C1 segment of cervical spinal cord (tissue), 14 donors: ENCODE measurements at places on chromosomes 11 and 22.

GRCh38 chr11:131923309-131923708 is 552.9 kb downstream of the NTM start:
- DNase-seq: no peak

- no peak for DNase-seq
These were observed 10.8 kb upstream of the CCT8L2 start for GRCh38 chr22:16603448-16603768.

DNA sequence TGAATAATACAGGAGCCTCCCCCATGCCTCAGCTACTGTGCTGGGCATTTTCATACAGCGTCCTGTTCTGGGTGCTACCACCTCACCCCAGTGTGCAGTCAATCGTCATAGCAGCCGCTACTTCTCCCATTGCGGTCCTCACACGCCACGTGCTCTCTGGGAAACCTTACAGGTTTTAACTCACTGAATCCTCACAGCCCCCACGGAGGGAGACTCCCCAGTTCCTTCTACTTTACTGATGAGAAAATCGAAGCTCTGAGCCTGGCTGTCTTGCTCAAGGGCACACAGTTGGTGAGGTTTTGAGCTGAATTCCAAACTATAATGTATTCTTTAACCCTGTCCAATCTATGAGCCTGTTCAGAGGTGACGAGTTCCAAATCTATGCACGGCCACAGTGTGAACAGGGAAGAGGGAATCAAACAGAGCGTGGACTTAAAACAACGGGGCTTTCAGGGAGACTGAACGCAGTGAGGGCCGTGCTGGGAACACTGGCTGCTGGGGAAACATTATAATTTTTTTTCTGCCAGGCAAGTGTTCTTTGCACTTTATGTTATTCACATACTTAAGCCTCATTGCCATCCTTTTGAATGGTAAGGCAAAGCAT is 421.5 kb downstream of the BRD1 start:
- DNase-seq: no peak

DNA sequence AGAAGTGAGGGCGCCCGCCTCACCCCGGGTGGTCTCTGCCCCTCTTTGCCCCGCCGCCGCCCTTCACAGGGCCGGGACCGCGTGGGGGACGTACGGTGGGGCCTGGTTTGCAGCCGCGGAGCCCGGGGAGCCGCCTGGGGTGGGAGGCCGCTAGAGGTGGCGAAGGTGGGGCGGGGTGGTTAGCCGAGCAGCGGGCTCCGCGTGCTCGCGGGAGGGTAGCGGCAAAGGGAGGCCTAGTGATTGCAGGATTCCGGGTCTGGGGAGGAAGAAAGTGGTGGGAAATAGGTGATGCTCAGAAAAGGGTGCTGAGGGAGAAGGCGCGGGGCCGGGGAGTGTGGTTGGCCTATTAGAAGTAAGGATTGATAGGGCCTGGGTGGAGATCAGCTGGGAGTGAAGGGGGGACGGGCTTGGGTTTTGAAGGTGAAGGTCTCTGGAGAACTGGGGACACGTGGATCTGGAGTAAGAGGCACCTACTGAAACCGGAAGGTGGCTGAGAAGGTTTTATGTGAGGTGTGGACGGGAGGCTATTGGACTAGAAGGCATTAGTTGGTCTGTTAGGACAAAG is 571 bp downstream of the FAR1 start:
- no peak for DNase-seq

DNA sequence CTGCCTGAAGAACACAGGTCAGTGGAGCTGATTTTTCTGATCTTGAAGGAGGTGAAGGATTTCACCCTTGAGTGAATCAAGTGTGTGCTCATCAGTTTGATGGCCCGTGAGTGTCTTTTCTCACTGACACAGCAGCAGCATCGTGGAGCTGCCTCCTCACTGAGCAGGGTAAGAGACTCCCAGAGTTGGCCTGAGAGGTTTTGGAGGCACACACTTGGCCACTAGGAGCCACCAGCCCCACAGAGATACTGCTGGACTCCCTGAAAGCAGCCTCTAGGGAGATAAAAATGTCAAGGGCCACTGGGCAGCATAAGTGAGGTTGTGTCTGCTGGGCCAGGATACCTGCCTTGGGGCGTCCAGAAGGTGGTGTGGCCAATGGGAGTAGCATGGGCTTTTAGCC is 245.4 kb downstream of the GRIK4 start:
- DNase-seq: no peak

DNA sequence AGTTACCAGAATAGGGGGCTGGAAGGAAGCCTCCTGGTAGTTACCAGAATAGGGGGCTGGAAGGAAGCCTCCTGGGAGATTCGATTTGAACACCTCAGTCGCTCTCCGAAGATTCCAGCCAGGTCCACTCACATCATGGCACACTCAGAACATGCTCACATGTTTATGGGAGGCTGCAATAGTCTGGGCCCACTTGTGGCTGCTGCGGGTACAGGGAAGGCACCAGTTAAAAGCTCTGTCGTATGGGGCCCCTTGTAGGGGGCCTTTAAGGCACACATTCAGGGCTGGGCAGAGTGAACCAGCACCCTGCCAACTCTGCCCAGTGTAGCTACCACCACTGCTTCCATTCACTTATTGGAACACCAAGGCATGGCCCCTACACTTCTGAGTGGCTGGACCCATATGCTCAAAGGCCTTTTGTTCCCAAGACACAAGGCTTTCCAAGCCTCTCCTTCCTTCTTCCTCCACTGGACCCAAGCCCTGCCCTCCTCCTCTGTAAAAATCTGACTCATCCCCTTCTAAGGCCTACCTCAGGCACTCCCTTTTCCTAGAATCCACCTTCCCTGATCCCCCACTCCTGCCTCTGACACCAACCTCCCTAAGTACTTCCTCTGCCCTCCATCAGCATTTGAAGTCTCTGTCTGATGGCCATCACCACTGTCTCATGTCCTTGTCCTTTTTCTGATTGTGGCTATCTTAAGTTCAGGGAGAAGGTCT is 28.0 kb downstream of the USP35 start:
- DNase-seq: no peak

DNA sequence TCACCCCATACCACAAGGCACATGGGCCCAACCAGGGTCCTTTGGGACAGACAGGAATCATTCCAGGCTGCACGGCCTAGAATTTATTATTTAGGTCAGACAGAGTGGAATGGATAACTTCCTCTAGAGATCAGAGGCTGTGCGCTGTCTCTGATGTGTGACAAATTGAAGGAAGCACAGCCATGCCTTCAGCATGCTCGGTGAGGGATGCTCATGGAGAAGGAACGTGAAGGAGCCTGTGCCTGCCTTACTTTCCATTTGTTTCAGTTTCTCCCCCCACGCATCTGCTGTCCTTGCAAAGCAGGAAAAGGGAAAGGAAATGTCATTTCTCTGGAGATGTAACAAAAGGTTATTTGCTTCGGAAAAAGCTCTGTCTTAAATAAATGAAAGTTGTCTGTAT is 644.1 kb downstream of the OPCML start:
- DNase-seq: no peak

GRCh38 chr11:12544986-12545775 is 129.0 kb upstream of the TEAD1 start:
- DNase-seq: no peak

DNA sequence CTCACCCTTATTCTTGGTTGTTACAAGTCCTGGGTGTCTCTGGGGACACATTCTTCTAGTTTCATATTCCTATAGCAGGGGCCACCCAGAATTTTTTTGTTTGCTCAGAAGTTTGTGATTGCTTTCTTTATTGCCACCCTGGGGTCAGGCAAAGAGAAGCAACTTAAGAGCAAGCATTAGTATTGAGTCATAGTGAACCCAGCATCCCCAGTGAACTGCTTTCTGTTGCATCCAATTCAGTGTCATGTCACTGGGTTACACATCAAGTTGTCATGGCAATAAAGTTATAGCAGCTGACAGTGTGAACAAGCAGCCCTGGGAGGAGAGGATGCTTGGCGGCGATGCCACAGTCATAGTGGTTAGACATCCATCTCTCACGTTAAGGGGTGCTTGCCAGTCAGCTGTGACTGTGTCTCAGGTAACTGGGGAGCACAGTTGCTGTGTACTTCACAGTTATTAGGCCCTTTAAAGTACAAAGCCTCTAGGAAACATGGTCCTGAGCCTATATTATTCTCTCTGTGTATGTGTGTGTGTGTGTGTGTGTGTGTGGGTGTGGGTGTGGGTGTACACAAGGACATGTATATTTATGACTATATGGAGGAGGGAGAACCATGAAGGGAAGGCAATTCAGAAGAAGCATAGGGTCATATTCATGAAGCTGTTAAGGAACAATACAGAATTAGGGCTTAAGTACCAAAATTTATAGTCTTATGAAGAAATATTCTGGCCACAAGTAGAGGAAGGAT is 52.5 kb downstream of the TRIM44 start:
- DNase-seq: no peak

DNA sequence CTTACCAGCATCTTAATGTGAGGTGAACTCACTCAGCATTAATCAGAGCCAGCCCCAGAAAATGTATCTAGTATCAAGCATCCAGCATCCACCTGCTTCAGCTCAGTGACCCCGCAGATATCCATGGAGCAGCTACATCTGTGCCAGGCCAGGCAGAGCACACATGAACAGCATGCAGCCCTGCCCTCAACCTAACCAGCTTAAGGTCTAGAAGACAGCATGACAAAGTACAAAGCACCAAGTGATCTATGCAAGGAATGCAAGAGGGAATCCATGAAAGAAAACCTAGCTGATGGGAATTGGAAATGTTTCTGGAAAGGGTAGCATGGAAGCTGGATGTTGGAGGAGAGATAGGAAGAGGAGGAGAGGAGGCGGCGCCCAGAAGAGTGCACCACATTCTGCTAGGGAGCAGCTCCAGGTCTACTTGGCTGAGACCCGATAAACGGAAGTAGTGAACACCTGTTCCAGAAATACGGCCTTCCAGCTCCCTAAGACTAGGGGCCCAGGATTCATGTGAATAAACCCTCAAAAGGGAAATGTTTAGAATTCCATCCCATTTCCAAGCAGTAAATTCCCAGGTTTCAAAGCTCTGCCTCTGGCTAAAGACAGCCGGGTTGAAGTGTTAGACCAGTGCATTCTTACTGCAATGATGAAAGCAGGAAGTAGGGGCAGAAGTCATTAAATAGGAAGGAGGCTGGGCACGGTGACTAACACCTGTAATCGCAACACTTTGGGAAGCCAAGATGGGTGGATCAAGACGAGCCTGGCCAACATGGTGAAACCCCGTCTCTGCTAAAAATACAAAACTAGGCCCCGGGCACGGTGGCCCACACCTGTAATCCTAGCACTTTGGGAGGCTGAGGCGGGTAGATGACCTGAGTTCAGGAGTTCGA is 23.5 kb upstream of the L3MBTL2 start:
- DNase-seq: no peak

GRCh38 chr11:531919-532526 is 3.4 kb downstream of the HRAS start:
- no peak for DNase-seq

DNA sequence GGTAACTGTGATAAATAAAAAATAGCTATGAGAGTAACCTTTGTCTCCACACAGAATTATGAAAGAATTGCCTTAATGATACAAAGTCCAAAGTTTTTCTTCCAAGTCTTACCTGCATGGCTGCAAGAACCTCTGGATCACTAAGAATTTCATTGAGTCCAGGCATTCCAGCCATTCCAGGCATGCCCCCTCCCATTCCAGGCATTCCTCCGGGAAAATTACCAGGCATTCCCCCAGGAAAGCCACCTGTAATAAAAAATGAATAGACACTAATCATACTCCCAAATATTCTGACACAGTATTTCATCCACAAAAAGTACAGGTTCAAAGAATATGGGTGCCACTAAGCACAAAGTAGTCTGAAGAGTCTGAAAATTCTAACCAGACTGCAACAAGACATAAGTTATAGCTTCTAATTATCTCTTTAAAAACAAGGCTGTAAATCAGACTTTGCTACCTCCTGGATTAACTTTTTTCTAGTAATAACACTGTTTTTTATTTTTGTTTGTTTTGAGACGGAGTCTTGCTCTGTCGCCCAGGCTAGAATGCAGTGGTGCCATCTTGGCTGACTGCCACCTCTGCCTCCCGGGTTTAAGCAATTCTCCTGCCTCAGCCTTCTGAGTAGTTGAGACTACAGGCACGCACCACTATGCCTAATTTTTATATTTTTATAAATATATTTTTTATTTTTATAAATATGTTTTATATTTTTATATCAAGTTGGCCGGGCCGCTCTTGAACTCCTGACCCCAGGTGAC is 8.0 kb upstream of the SLC25A17 start:
- no peak for DNase-seq

DNA sequence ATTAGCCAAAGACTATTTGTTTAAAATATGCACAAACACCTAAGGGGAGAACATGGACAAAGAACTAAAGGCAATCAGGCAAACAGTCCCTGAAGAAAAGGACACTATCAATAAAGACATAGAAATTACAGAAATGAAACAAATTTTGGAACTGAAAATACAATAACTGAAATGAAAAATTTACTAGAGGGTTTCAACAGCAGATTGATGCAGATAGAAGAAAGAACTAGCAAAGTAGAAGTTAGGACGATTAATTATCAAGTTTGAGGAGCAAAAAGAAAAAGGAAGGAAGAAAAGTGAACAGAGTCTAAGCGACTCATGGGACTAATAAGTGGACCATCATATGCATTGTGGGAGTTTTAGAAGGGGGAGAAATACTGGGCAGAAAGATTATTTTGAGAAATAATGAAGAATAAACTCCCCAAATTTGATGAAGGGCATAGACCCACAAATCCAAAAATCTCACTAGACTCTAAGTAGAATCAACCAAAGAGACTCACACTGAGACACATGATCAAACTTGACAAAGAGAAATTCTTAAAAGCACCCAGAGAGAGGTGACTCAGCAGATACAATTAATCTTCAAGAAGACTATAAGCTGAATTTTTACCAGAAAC is 62.9 kb downstream of the JAM3 start:
- DNase-seq: no peak

GRCh38 chr11:127454856-127455255 is 454.3 kb upstream of the KIRREL3 start:
- no peak for DNase-seq

DNA sequence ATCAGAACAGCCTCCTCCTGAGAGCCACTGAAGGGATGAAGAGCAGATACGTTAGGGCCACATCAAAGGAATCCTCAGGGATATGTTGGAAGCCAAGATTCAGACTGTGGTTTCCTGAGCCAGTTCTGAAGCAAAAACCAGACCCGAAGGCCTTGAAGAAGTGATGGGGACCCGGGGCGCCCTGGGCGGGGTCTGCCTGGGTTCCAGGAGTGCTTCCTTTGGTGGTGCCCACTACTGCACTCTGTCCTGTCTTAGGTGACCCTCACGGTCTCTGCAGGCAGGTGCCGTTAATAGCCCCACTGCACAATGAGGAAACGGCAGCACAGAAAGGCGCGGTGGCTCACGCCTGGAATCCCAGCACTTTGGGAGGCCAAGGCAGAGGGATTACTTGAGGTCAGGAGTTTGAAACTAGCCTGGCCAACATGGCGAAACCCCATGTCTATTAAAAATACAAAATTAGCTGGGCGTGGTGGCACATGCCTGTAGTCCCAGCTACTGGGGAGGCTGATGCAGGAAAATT is 12.9 kb upstream of the SH3BP1 start:
- DNase-seq: no peak

- no peak for DNase-seq
These were observed 36.3 kb downstream of the ETS1 start for GRCh38 chr11:128551058-128551457.

DNA sequence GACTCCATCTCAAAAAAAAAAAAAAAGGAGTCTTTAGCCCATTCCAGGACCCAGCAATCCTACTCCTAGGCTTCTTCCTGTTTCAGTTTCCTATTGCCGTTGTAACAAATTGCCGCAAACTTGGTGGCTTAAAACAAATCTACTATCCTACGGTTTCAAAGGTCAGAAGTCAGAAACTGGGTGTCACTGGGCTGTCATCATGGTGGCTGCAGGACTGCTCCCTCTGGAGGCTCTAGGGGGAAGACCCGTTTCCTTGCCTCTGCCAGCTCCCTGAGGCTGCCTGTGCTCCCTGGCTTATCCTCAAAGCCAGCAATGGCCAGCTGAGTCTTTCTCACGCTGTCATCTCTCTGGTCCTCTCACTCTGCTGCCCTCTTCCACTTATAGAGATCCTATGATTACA is 8.7 kb upstream of the DAGLA start:
- no peak for DNase-seq
